T-helper 1 cell (primary cell): ENCODE measurements at places on chromosomes 1 and 21.

GRCh38 chr1:22722901-22723550 is 12.4 kb downstream of the EPHB2 start:
- no peak for DNase-seq

- DNase-seq, result no peak
Observed at GRCh38 chr1:63818567-63819325, 44.9 kb downstream of the ROR1 start.

DNA sequence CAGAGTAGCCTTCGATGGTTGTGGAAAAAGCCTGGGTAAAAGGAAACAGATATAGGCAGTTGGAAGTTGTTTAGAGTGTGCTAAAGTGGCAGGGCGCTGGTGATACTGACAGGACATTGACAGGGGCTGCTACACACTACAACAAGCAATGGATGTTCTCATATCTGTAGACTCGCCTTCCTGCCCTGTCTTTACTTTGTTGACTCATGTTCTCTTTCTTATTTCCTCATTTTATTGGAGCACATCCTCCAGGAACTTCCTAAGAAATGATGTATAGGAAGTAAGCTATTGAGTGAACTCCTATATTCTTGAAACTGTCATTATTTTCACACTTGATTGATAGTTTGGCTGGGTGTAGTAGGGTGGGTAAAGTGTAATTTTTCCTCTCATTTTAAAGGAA is 51.0 kb downstream of the C4BPA start:
- no peak for DNase-seq

- DNase-seq, result no peak
Observed at GRCh38 chr1:207328908-207329440, 7.5 kb downstream of the CD55 start.
